Activated CD4-positive, alpha-beta T cell treated with anti-CD3 and anti-CD28 coated beads, Interleukin-2, amount 50 U/mL, for 4 hours (primary cell): ENCODE measurements at places on chromosomes 4 and X.

DNA sequence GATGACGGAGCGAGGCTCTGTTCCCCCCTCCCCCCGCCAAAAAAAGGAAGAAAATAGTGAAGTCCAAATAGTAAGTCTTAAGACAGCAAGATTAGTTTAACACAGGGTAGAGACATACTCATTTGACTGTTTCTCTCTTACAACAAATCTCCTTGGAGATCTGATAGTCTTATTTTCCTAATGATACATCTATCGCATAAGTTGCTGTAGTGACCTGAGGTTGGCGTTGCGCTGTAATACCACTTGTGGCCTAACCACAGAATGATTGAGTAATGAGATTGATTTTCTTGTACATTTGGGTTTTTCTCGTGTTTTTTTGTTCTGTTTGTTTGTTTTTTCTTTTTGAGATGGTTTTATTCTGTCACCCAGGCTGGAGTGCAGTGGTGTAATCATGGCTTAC, 27.2 kb downstream of the OCIAD1 start:
- DNase-seq: no peak

- DNase-seq: no peak
These were observed 132.5 kb upstream of the NHS start for GRCh38 chrX:17242470-17242869.

DNA sequence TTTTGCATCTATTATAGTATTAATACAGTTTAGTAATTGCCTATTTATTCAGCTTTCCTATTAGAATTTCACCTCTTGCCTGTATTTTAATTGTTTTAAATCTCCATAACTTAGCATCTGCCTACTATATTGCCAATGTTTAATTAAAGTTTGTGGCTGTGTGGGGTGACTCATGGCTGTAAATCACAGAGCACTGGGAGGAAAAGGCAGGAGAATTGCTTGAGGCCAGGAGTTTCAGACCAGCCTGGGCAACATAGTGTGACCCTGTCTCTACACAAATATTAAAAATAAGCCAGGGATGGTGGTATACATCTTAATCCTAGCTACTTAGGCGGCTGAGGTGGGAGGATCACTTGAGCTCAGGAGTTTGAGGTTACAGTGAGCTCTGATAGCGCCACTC, 14.5 kb upstream of the CCSER1 start:
- no peak for DNase-seq

DNA sequence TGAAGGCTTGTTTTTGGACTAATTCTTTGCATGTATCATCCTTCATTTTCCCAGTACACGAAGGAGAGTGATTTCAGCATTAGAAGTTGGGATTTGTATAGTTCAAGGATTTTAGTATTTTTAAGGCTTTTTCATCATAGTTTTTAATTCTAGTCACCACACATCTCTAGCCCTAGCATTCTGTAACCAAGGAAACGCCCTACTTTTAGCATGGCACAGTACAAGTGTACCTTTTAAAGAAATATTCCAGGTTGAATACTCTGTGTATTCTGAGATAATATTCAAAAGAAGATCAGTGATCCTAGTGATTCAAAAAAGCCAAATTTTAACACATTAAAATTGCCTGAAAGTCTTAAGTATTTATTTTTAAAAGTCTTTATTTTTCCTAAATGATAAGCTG, 150.5 kb downstream of the RAP1GDS1 start:
- no peak for DNase-seq

DNA sequence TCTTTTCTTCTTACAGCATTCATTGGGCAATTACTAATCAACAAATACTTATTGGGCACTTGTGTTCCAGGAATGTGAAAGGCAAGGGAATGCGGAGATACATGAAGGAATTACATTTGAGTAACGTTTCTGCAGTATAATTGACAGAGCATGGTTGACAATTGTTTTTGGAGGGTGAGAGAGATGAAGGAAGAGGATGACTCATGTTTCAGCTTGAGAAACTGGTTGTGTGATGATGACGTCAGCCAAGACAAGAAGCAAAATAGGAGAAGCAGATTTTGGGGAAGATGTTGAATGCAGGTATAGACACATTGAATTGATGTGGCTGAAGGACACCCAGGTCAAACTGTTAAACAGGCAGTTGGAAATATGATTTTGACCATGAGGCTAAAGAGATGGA, 8.0 kb upstream of the CPEB2 start:
- no peak for DNase-seq
